ENCODE measurements at places on chromosomes 1 and 21. TPM values are rescaled to one million over a fixed set of nuclear protein-coding genes. Genes with fewer than 3 reads are reported as not detected.

- no peak for DNase-seq
- H3K27ac ChIP-seq = no peak overlapping the region
- no peak overlapping the region for H3K4me3 ChIP-seq
- H3K27me3 ChIP-seq = no peaks in the 10 kb centered on the region
- no peaks in the 10 kb centered on the region for H3K4me1 ChIP-seq
Observed at GRCh38 chr1:13952985-13953384, 253.0 kb downstream of the PRDM2 start.

DNA sequence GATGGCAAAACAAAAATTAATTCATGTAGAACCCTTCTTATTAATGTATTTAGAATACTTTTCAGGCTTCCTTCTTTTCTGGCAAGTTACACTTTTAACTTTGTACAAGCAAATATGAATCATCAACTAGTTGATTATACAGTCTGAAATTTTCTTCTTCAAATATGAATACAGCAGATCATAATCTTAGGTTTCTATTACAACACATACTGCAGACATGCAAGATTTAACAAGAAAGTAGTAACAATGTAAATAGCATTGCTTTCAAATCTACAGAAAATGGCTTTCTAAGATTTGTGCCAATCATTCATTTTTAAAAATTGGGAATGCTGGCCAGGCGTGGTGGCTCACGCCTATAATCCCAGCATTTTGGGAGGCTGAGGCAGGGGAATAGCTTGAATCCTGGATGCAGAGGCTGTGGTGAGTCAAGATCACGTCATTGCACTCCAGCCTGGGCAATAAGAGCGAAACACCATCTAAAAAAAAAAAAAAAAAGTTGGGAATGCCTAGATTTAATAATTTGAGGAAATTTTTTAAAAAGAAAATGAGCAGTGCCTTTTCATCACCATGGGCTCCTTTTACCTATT is 68.4 kb upstream of the DPYD start:
- no peak for DNase-seq
- no peaks in the 10 kb centered on the region for H3K27me3 ChIP-seq
- H3K27ac ChIP-seq = no peak overlapping the region
- no peaks in the 10 kb centered on the region for H3K4me1 ChIP-seq
- H3K36me3 ChIP-seq = no peaks in the 10 kb centered on the region

OR2W3 gene
- not detected for total RNA-seq

KMO gene
- total RNA-seq = not detected

CRYAA gene
- total RNA-seq = not detected

DNA sequence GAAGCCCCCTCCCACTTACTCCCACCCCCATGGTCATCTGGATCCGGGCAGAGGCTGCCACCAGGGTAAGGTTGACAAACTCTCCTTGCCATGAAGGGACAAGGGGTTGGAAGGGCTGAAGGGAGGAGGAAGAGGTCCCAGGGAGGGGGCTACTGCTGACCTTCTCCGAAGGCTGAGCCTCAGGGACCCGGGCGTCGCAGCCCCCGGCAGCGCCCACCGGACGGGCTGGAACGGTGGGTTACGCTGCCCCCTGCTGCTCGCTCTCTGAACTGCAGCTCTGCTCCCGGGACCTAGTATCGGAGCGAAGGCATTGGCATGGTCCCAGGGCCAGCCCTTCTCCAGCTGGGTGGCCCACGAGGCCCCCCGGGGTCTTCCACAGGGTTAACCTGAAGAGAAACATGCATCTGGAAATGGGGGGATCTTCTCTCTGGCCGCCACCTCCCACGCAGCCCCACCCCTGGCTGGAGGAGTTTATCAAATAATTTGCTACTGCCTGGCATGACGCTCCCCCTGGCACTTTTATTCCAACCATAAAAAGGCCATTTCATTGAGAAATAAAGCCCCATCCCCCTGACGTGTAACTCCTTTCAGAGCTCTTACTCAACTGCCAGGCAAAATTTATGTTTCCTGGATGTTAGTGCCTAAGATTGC is 70.4 kb upstream of the TARDBP start:
- peaks cover 44% of the 10 kb centered on the region for H3K4me1 ChIP-seq
- H3K4me3 ChIP-seq = no peak overlapping the region
- no peaks in the 10 kb centered on the region for H3K36me3 ChIP-seq

DNA sequence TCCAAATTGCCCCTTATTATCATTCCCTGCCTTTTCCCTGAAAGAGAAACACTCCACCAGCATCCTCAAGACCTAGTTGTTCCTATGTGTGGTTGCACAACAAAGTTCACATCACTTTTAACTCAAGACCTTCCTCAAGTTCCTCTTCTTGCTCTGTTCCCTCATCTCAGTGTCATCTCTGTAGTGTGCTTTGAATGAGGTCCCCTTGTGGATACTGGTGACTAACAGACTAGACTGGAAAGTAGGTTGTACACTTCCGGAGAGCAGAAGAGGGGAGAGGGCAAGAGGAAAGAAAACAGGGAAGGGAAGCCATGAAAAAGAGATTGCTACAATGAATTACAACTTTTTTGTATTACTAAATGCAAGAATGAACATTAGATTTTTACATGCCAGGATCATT is 853.8 kb downstream of the USP25 start:
- no peak overlapping the region for H3K4me3 ChIP-seq
- H3K36me3 ChIP-seq = no peaks in the 10 kb centered on the region
- no peak overlapping the region for H3K27ac ChIP-seq
- no peaks in the 10 kb centered on the region for H3K4me1 ChIP-seq
- no peak for DNase-seq

GRCh38 chr1:202397256-202397655 is 48.8 kb downstream of the PPP1R12B start:
- no peaks in the 10 kb centered on the region for H3K36me3 ChIP-seq
- no peak overlapping the region for H3K27ac ChIP-seq
- no peaks in the 10 kb centered on the region for H3K27me3 ChIP-seq
- peaks cover 11% of the 10 kb centered on the region for H3K4me1 ChIP-seq

GRCh38 chr1:21289700-21290545 is at the start of gene ECE1:
ECE1 (minus strand) TSS chr1:21290463; CDS start chr1:21290414, 49 bp downstream.
- H3K27me3 ChIP-seq = no peaks in the 10 kb centered on the region
- DNase-seq = peak; percentile 57
- peaks cover 21% of the 10 kb centered on the region for H3K36me3 ChIP-seq
- peaks cover 71% of the 10 kb centered on the region for H3K4me1 ChIP-seq
- peak within 1 kb of the TSS; percentile 99 for H3K27ac ChIP-seq

- DNase-seq = no peak
Observed at GRCh38 chr1:202063093-202063492, 52.7 kb downstream of the ELF3 start.

- no peak overlapping the region for H3K27ac ChIP-seq
- H3K4me1 ChIP-seq = no peaks in the 10 kb centered on the region
- DNase-seq = no peak
- H3K27me3 ChIP-seq = peaks cover 4% of the 10 kb centered on the region
- no peak overlapping the region for H3K4me3 ChIP-seq
- no peaks in the 10 kb centered on the region for H3K36me3 ChIP-seq
Observed at GRCh38 chr1:99236756-99237155, 27.5 kb upstream of the PLPPR4 start.
